ENCODE measurements at places on chromosomes 5 and 9.

- DNase-seq: no peak
Observed at GRCh38 chr5:132204371-132205135, 23.1 kb downstream of the P4HA2 start.

- no peak for DNase-seq
Observed at GRCh38 chr5:16076657-16077056, 102.9 kb downstream of the MARCHF11 start.

GRCh38 chr5:142829801-142830220 lies 59.6 kb downstream of the ARHGAP26 start:
- DNase-seq: no peak

DNA sequence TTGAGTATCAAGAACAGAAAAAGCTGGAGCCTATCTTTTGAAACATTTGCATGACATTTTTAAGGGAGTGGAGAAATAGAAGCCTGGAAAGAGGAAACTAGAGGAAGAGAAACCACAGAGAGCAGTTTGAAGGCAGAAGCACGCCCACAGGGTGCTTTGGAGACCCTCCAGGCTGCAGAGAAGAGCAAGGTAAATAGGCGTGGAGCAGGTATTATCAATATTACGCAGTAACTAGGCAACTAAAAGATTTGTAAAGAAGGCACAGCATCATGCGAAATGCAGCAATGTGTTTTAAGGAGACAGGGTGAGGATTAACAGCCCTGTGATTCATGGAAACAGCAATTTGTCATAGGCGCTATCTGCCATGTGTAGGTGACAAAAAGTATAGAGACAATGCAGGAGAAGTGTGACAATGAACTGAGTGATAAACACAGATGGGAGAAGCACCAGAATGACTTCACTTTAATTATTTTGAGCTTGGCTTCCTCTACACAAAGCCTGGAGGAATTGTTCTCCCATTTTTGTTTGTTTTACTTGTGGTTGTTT lies 281.2 kb downstream of the BRINP1 start:
- no peak for DNase-seq

GRCh38 chr9:127960410-127961154 lies 20.2 kb downstream of the EEIG1 start:
- no peak for DNase-seq

- DNase-seq: no peak
Observed at GRCh38 chr5:93601071-93601801, 18.2 kb downstream of the NR2F1 start.

DNA sequence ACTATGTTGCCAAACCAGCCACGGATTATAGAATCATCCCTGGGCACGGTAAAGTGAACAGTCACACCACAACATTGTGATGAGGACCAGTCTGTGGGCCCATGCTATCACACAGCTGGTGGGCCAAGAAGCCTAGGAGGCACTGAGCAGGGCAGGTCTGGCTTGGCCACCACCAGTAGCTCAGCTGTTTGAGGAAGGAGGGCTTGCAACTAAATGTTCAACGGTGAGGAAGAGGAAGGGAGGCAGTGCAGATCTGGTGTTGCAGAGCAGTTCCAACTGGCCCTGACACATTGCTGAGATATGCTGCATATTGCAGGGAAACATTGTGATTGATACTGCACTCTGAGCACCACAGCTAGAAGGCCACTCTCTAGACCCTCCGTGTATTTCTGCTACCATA lies 77.9 kb upstream of the ATG10 start:
- DNase-seq: no peak

DNA sequence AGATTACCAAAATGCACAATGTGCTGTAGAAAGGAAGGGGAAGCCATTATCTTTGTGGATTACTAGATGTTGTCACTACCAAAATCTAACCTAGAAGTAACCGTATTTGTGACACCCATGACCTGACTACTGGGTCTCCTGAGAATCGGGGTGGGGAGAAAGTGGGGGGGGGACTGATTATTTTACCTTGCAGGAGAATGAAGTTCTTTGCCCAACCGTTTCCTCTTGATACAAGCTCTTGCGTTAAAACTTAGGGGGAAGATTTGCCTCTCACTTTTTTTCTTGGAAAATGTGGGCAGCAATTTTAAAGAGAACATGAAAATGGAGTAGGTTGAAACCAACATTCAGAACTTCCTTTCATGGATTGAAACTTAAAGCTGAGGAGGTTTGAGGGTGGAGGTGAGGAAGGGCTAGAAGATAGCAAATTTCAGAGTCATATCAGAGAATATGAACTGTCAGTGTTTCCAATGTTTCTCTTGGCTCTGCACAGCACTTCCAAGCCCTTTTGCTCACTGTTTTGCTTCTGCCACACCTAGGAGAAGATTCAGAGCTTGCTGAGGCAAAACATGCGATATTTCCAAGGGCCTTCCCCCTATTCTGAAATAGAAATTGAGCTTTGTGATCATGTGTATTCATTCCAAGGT lies 280.8 kb downstream of the AOPEP start:
- no peak for DNase-seq

DNA sequence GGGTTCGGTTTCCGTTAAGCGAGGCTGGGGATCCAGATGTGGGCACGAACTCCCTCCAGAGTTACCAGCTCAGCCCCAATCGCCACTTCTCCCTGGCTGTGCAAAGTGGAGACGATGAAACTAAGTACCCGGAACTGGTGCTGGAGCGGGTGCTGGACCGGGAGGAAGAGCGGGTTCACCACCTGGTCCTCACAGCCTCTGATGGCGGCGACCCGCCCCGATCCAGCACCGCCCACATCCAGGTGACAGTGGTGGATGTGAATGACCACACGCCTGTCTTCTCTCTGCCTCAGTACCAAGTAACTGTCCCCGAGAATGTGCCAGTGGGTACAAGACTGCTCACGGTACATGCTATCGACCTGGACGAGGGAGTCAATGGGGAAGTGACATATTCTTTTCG lies 803 bp downstream of the PCDHGA7 start:
- DNase-seq: no peak

All from CD4-positive, alpha-beta T cell treated with Interleukin-21 for 1 hour (primary cell).